Effector memory CD4-positive, alpha-beta T cell (primary cell): ENCODE measurements at places on chromosomes 11 and 22.

- no peak for DNase-seq
These were observed 32.2 kb upstream of the TMEM135 start for GRCh38 chr11:87005569-87005921.

DNA sequence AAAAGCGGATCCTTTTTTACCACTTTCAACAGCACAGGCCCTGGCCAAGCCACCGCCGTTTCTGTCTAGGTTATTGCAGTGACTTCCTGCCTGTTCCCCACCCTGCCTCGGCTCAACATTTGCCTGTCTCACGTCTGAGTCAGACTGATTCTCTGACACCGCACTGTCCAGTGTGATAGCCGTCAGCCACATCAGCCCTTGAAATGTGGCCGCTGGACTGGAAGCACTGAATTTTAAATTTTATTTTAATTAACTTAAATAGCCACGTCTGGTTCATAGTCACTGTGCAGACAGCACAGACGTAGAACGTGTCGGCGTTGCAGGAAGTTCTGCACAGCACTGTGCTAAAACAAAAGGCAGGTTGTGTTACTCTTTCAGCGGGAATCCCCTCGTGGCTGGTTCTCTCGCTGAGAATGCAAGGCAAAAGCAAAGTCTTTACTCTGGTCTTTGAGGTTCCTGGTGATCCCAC is 56.3 kb upstream of the ADSL start:
- DNase-seq, result peak; percentile 64

- no peak for DNase-seq
These were observed 999 bp downstream of the TSKU start for GRCh38 chr11:76783896-76784813.

DNA sequence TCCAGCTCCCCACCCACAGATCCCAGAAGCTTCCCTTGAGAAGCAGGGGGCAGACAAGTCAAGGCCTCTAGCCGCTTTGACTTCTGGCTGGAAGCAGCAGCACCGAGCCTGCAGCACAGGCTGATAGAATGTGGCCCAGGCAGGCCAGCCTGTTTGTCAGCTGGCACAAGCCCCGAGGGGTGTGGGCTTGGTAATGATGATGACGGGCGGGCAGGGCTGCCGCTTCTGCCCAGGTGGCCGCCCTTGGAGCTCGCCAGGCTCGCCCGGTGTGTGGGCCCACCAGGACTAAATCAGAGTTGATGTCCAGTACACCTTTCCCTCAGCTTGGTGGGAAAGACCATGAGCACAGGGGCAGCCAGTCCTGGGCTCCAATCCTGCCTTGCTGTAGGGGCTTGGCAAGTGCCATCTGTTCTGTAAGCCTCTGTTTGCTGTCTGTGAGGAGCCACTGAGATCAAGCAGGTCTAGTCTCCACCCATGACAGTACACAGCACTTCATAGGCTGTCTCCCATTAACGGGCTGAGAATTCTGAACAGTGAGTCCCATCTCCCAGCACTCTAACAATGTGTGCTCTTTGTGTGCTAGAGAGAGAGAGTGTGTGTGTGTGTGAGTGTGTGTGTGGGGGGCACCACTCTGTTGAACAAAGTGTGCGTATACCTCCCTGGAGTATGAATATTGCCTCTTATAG is 26.8 kb downstream of the MICAL2 start:
- no peak for DNase-seq

DNA sequence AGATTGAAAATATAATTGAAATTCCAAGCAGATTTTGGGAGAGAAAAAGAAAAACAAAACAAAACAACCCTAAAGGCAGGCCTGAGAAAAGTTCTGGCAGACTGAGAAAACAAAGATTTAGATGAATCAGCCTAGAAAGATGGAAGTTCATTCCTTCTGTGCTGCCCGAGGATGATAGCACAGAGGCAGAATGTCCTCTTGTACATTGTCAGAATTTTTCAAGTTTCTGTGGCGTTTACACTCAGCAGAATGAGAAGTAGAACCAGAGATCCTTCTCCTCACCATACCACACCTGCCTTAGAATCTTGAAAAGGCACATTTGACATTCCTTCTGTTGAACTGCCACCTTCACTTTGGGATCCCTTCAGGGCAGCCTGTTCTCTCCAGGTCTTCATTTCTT is 62.5 kb upstream of the IZUMO1R start:
- DNase-seq, result no peak

- DNase-seq, result no peak
These were observed 119.6 kb downstream of the NAV2 start for GRCh38 chr11:19832086-19832750.

DNA sequence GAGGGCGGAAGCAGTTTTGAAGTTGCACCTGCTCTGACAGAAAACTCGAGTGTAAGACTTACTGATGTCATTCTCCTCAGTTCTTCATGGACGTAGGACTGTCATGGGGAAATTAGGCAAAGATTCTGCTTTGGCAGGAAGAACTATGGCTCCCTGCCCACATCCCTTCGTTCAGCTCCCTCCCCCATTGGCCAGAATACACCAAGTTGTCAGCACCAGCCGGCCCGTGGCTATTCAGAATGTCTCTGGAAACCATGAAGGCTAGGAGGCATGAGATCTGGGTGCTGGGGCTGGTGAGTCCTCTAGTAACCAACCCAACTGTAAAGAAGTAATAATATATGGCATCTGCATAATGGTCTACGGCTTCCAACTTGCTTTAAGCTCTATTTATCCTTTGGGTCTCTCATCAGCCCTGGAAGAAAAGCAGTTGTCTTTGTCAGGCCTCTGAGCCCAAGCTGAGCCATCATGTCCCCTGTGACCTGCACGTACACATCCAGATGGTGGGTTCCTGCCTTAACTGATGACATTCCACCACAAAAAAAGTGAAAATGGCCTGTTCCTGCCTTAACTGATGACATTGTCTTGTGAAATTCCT is 74.1 kb downstream of the PIWIL4 start:
- no peak for DNase-seq

DNA sequence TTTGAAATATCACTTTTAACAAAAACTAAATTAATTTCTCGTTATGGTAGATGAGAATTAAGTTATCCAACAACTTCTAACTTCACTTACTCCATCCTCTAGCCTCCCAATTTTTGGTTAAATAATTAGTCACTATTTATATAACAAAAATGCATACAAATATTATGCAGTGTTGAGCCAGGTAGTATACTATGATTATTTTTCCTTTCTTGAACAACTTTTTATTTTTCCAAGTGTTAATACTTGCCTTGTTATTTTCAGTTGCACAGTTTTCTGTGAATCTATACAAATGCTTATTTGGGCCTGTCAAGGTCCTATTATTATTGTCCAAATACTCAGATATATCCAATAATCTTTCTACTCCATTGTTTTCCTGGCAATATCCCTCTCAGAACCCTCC is 19.9 kb upstream of the CCDC83 start:
- DNase-seq, result no peak

DNA sequence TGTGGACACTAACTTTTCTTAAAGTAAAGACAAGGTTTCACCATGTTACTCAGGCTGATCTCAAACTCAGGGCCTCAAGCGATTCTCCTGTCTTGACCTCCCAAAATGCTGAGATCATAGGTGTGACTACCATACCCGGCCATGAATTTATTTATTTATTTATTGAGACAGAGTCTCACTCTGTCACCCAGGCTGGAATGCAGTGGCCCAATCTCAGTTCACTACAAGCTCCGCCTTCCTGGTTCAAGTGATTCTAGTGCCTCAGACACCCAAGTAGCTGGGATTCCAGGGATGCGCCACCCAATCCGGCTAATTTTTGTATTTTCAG is 29.7 kb upstream of the PCF11 start:
- no peak for DNase-seq

DNA sequence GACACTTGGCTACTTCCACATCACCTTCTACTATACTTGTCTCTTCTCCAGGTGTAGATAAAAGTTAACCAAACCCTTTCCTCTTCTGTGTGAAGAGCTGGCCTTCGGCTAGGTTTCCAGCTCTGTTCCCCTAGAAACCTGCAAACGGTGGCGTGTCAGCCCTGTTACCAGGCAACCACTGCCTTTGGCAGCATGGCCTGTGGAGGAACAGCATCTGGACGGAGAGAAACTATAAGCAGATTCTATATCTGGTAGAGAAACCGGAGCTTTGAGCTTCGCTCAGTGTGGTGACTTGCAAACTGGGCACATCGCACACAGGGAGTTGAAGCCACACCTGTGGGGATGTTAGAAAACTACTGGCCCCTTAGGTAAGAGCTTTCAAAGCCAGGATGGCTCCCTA is 35.9 kb downstream of the ARAP1 start:
- DNase-seq, result no peak
